Stimulated activated CD8-positive, alpha-beta memory T cell treated with anti-CD3 and anti-CD28 coated beads, Interleukin-15, amount 100 ng/mL, for 24 hours (primary cell): ENCODE measurements at places on chromosomes 3 and 15.

GRCh38 chr15:59536553-59536952 is 75.0 kb upstream of the GCNT3 start:
- DNase-seq, result no peak

DNA sequence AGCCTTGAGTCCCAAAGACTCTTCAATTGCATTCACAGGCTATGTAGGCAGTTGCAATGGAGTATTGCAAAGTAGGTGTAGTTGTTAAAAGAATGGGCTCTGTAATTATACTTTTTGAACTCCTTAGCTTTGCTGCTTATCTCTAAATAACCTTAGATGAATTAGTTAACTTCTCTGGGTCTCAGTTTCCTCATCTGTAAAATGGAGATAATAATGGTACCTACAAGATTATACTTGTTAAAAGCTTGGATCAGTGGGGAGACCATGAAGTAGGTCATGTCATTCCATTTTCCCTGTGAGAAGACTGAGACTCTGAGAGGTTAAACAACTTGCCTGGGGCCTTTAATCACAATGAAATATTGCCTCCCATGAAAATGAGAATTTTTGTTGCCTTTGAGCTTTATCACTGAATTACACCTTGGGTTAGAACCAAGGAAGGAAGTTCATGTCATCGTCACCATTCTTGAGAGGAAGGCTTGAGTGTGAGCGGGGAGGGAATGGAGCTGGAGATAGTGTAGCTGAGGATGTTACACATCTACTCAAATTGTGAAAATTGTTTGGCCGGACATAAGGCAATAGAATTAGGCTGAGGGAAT is 38.1 kb downstream of the CTDSPL start:
- DNase-seq, result no peak

GRCh38 chr3:24480497-24480896 is 14.2 kb downstream of the THRB start:
- no peak for DNase-seq

DNA sequence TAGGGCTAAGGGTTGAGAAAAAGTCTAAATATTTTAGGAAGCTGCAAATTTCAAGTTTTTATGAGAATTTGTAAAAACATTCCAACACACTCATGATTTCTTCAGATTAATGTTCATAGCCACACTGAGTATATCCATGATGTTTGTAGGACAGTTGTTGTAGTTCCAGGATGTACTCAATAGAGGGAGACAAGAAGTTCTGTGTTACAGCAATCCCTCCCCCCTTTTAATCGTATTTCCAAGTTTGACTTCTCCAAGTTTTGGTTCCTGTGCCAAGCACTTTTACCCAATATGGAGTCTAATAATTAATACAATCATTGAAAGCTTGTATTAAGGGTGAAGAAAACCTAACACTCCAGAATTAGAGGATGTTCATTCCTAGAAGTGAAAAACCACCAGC is 143.4 kb downstream of the FEZF2 start:
- no peak for DNase-seq

DNA sequence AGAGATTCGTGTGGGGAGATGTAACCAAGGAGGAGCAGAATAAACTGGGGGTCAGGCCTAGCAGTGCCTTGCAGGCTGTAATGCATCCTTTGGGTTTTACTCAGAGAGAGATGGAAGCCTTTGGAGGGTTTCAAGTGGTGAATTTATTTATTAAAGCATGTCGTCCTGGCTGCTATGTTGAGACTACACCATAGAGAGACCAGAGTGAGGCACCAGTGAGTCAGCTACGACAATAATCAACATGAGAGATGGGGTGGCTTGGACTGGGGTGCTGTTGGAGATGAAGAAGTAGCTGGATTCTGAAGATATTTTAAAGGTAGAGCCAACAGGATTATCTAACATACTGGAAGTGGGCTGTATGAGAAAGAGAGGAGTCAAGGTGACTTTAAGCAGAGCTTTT is 335.3 kb upstream of the ARHGEF26 start:
- no peak for DNase-seq

GRCh38 chr3:57787867-57788623 is 31.9 kb downstream of the SLMAP start:
- no peak for DNase-seq

DNA sequence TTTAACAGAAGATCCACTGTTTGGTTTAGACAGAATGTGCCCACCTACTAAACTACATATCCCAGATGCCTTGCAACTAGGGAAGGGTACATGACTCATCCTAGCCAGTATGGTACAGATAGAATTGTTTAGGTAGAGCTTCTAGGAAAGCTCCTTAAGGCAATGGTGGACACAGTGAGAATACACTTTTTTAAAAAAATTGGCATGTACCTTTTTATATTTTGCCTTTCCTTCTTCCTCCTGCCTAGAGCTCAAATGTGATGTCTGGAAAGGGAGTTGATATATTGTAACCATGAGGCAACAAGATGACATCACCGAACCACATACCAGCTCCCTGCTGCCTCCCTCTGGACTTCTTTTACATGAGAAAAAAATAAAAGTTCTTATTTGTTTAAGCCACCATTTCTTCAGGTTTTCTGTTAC is 14.4 kb upstream of the C3orf80 start:
- DNase-seq, result no peak
